ENCODE measurements at places on chromosomes 2 and 18.

- DNase-seq = no peak
Measured at GRCh38 chr2:118969734-118970395, 27.9 kb downstream of the MARCO start.

- no peak for DNase-seq
Measured at GRCh38 chr18:74019864-74020263, 127.8 kb downstream of the FBXO15 start.

GRCh38 chr2:226207671-226208070, 591.9 kb downstream of the IRS1 start:
- DNase-seq = no peak

- peak; percentile 79 for DNase-seq
Measured at GRCh38 chr2:64853894-64854293, 135.3 kb upstream of the SLC1A4 start.

DNA sequence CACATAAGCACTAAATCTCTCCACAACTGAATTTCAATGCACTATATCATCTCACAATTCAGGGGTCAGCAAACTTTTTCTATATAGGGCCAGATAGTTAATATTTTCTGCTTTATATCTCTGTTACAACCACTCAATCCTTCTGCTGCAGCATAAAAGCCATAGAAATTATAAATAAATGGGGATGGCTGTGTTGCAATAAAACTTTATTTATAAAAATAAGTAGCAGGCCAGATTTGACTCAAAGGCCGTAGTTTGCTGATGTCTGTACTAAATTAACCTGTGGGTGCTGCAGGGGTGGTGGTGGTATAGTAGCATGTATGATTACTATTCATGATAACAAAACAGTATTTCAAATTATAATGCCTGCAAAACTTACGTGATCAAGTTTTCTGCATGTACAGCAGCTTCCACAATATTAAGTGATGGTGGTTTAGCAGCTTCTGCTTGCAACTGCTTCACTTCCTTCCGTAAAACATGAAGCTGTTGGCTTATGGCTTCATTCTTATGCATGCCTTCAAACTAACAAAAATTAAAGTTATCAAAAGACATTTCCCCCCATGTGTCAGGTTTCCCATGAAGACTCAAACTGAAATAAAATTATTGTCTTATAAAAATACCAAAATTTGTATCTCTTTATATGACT, 64.1 kb downstream of the SIGLEC15 start:
- DNase-seq = peak; percentile 51

DNA sequence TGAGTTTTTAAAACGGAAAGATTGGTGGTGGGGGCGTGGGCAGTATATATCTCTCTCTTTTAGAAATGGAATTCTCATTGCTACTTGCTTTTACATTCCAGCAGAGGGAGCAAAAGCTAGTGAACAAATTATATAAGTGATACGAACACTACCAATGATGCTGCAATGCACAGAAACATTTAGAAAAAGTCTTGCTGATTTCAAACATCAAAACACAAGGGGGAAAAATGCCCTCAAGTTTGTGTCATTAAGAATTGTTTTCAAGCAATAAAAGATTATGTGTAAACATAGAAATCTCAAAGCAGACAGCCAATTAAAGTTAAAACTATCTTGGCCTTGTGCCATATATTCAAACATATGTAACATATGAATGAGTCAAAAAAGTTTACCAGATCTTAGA, 296.3 kb upstream of the KCNJ3 start:
- DNase-seq = peak; percentile 31

GRCh38 chr2:228699888-228700287, 518.4 kb upstream of the SPHKAP start:
- DNase-seq = no peak

DNA sequence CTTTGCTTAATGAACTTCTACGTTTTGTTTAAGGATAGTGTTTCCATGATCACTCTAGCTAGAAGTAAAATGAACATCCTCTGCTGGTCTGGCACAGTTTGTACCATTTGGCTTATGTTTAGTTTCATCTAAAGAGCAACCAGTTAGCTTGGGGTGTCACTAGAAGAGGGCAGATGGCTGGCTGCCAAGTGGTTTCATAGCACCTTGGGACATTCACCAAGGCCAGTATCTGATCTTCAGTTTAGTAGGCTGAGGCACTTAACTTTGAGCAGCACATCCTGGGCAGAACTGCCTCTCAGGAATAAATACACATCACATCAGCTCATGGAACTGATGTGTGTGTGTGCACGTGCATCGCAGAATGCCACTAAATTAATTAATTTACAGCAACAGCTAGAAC, 68.4 kb downstream of the NXPH2 start:
- DNase-seq = no peak
